Neural crest cell (in vitro differentiated cells): ENCODE measurements at places on chromosomes 16 and 17.

DNA sequence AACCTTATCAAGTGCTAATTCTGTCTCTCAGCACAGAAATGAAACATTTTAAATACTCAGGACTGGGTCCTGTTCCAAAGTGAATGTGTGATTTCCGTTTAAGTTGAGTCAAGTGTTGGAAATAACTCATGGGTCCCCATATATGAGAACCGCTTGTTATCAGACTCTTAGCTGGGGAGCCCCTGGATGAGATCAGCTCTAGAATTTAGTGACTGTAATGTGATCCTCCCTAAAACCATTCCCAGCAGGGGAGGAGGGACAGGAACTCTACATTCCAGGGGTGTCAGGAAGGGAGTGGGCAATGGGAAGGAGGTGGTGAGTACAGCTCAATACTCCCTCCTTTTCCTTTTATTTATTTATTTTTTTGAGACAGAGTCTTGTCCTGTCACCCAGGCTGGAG is 37.5 kb downstream of the OTOA start:
- DNase-seq = no peak

GRCh38 chr16:20613481-20614185 is 37.5 kb upstream of the ACSM2B start:
- no peak for DNase-seq

GRCh38 chr17:58403311-58403710 is 14.0 kb downstream of the RNF43 start:
- DNase-seq = no peak

- no peak for DNase-seq
Observed at GRCh38 chr17:49646391-49647255, 31.3 kb downstream of the SPOP start.

GRCh38 chr17:29625037-29625750 is 2.5 kb upstream of the CORO6 start:
- no peak for DNase-seq

GRCh38 chr17:77429369-77429968 is 288.7 kb downstream of the SEC14L1 start:
- DNase-seq = no peak

DNA sequence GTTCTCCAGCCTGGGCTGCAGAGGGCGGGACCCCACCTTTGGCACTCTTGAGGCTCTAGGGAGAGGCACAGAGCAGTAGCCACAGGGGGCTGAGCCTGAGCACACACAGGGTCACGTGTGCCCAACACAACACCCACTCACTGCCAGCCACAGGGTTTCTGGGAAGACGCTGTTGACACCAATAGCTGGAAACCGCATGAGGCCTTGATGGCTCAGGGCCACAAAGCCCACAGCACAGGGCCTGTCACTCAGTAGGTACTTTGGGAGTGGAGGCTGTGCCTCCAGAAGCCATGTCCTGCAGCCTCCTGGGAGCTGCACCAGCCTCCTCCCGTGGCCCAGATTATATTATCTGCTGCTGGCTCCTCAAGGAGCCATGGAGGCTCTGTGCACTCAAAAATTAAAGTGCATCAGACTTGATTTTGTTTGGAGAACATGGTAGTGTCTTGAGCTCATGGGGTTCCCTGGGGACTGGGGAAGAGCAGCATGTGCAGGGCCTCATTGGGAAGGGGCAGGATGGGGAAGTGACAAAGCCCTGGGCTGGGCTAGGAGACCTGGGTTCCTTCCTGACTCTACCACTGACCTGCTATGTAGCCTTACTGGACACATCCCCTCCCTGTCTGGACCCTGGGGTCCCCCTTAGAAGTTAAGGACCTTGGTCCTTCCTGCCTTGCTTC is 12.5 kb upstream of the SREBF1 start:
- no peak for DNase-seq

- no peak for DNase-seq
Observed at GRCh38 chr16:26505496-26505895, 561.2 kb upstream of the C16orf82 start.

DNA sequence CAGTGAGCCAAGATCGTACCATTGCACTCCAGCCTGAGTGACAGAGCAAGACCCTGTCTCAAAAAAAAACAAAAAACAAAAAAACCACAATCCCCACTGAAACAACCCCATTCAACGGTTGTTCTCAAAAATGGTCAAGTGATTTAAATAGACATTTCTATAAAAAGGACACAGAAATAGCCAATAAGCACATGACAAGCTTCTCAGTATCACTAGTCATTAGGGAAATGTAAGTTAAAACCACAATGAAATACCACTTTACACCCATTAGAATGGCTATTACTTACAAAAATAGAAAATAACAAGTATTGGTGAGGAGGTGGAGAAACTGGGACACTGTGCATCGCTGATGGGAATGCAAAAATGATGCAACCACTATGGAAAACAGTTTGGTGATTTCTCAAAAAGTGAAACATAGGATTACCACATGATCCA is 26.6 kb upstream of the MYLK3 start:
- DNase-seq = no peak

- DNase-seq = peak; percentile 77
Observed at GRCh38 chr16:2904100-2904921, 7.4 kb upstream of the FLYWCH1 start.

DNA sequence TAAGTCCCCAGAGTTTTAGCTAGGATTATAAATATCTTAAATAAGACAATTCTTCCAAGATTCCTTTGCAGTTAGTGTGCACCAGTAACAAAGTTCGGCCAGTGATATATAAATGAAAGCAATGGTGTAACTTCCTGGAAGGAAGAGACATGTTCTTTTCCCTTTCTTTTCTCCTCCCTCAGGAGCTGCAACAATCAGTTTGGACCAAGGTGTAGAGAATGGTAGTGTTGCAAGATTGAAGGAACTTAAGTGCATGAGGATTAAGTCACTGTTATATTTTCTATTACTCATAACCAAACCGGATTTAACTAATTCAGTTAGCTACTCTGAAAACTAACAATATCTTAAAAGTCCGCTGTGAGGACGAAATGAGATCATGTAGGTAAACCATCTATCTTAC is 68.9 kb upstream of the KCNJ16 start:
- DNase-seq = no peak

DNA sequence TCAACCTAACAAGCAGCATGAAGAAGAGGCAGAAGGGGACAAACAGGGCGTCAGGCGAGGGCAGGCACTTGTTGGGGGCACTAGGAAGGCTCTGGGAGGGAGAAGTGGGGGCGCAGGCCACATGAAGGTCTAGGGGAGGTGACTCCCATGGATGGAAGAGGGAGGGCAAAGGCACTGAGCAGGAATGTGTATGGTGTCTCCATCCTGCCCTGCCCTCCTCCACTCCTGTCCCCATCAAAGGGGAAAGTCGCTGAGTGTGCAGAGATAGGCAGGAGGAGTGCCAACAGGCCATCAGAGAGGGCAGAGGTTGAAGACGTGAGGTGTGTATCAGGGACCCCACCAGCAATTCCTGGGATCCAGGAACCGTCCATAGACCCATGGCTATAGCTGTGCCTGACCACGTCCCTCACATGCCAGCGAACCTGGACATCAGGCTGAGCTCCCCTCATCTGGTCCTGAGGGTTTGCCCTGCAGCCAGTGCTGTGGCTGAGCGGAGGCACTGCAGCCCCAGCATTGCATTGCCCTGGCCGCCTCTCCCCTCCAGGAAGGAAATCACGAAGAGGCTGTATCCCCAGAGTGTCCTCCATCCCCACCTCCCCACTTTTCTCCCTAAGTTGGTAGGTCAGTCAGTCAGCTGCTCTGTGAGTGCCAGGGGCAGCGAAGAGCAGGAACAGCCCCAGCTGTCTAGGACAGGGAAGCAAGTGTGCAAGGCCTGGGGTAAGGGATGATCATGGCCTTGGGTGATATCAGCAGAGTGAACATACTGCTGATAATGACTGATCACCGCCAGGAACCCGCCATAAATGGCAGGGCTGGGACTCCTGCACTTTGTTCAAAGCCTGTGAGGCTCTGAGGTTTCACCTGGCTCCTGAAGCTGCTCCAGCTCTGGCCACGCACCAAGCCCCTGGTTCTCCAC is 6.2 kb upstream of the CYB561 start:
- no peak for DNase-seq

GRCh38 chr16:58449768-58450167 is 50.2 kb upstream of the NDRG4 start:
- DNase-seq = no peak

GRCh38 chr16:4345836-4346781 is 5.0 kb downstream of the PAM16 start:
- DNase-seq = no peak

DNA sequence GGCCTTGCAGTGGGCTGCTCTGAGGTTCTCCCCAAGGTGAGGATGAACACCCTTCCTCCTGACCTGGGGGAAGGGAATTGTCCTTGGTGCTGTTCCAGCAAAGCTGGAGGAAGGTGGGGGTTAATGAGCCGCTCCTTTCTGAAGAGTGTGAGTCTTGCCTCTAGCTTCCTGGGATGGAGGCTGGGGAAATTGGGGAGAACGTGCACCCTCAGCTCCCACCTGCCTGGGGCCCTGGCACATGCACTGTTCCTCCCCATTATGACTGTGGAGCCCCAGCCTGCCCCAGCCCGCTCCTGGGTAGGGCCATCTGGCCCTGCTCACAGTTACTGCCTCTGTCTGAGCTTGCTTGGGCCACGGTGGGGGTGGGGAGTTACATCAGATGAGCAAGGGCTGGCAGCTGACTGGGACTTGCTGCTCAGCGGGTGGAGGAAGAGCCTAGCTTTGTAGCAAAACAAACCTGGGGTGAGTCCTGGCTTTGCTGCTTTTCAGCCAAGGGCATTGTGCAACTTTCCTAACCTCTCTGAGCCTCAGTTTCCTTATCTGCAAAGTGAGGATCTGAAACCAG is 11.1 kb downstream of the TNS4 start:
- no peak for DNase-seq

GRCh38 chr17:78951967-78952551 is 26.9 kb upstream of the TIMP2 start:
- DNase-seq = no peak

- DNase-seq = no peak
Observed at GRCh38 chr16:75023009-75023408, 24.2 kb downstream of the ZNRF1 start.

GRCh38 chr17:41653892-41654677 is 29.7 kb upstream of the KRT17 start:
- DNase-seq = no peak

DNA sequence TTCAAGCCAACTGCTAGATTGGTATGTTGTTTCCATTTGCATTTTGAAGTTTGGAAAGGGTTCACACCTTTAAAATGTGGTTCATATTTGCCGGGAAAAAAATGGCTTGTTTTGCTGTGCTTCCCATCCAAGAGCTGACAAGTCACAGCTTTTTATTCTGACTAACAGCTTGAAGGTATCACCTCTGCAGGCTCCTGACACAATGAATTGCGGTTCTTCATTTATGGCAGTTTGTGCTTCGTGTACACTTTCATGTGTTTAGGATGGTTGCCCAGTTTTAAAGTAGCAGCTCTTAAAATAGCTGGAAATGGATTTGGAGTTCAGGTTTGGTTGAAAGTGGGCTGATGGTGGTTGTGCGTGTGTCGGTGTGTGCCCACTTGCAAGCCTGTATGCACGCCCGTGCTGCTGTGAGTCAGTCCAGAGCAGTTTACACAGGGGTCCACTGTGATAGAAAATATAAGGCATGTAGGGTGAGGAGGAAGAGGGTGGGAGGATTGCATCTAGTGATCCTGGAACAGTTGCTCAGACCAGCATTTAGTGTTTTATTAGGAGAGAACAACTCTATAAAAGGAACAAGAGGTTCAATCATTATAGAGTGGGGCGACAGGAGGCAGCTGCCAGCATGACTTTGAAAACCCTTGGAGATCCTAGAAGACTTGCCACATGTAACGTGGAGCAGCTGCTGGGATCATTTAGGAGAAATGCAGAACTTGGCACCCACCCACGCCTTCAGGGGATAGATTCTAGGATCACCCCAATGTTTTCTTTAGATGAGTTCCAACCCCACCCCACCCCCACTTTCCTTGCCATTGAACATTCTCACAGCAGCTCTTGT is 108.0 kb upstream of the TBX2 start:
- no peak for DNase-seq

- no peak for DNase-seq
Observed at GRCh38 chr16:75188832-75189477, 18.0 kb downstream of the CTRB2 start.

DNA sequence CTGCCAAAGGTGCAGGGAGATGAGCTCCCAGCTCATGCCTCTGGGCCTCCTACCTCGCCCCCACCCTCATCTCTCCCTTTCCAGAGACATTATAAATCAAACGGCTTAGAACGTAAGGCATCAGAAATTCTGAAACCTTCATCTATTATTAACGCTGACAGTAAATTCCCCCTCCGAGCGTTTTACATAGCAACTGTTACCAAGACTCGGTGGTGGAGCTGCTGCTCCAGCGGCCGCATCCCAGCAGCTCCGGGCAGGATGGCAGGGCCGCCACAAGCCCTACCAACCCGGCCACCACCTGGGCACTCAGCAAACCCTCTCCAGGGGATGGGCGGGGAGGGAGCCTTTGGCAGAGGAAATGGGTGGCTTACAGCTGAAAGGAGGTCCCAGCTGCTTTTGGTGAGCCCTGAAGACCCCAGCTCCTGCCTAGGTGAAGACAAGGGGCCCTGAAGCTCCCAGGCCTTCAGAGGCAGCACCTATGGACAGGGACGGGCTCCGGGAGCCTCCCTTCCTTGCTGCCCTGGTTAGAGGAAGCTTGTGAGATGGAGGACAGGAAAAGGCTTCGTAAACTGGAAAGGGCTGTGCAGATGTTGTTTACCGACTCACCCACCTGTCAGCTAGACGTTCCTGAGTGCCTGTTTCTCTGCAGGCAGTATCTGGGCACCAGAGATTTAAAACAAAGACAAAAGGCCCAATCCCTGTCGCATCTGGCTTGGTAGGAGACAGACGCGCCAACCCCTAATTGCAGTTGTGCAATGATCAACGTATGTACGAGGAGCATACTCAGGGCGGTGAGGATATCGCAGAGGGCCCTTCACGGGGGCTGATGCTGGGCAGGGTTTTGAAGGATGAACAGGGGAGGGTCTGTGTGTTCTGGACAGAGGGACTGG is 76.9 kb downstream of the RAI1 start:
- no peak for DNase-seq

DNA sequence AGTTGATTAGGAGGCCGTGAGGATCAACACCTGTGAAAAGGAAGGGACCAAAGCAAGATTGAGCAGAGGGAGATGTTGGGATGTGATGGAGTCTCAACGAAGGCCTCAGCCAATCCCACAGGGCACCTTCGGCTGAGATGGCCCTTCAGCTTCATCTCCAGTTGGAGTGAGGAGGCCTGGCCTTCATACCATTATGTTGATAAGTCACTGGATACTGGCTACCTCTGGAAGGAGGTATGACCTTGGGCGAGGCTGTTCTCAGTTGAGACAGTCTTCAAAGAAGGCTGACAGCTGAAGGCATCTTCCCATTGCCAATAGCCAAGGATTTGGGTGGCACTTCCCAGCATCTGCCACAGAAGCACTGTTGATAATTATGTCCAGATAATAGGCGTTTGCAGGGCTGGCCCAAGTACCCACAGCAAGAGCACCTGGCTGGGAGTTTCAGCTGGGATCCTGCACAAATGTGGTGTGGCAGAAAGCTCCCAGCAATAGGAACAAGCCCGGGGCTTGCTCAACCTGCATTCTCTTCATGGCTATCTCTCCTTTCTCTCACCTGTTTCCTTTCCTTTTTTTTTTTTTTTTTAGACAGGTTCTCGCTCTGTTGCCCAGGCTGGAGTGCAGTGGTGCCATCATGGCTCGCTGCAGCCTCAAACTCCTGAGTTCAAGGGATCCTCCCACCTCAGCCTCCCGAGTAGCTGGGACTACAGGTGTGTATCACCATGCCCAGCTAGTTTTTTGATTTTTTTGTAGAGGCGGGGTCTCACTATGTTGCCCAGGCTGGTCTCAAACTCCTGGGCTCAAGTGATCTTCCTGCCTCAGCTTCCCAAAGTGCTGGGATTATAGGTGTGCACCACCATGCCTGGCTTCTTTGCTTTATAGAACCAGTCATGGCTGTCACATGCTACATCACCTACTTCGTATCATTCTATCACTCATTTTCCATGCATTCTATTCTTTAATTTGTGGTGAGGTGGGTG is 18.2 kb upstream of the MAP3K14 start:
- no peak for DNase-seq
